ENCODE measurements at places on chromosomes 1 and 21.

DNA sequence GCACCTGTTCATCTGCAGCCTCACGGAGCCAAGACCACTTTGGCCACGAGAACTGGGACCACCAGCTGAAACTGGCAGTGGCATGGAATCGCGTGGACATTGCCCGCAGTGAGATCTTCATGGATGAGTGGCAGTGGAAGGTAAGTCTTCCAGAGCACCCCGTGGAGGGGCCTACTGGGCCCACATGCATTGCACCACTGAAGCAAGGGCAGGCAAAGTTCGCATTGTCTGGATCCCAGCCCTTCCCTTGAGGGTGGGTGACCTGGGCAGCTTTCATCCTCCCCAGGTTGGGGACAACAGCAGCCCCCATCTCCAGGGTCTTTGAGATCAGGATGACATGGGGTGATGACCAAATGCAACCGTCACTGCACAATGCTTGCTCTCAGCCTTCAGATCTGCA lies 37.5 kb downstream of the TRPM2 start:
- no peak for DNase-seq

DNA sequence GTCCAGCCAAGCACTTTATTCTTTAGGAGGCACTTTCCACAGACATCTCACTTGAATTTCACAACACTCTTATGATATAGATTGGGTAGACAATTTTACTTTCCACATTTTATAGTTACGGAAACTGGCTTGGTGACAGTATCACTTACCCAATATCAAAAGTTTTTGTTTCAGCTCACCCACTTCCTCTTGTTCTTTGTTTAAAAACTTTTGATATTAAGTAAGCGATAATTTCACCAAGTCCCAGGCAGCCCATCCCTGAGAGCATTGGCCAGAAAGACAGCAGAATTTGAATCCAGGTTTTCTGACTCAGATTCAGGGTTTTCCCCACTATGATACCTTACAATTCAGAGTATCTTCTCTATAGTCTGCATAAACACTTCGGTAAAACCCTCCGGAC lies 60.0 kb downstream of the LRIG2 start:
- no peak for DNase-seq

DNA sequence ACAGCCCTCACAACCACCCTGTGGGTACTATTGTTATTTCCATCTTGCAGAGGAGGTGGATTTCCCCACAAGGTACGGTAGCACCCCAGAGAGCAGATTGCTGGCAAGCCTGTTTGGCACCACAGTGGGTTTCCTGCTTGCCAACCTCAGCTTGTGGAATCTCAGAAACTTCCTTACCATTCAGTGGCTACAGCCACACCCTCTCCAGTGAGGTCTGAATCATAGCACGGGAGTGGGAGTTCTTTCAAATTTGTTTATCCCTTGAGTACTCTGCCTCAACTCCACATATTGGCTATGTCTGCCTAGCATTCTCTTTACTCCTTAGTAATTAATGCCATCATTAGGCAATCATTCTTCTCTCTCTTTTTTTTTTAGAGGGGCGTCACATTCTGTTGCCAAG lies 162.1 kb downstream of the PTPRU start:
- no peak for DNase-seq

- no peak for DNase-seq
Observed at GRCh38 chr1:190029441-190029840, 448.2 kb downstream of the BRINP3 start.

GRCh38 chr1:8870616-8871538 lies 7.6 kb downstream of the ENO1 start:
- DNase-seq, result no peak

DNA sequence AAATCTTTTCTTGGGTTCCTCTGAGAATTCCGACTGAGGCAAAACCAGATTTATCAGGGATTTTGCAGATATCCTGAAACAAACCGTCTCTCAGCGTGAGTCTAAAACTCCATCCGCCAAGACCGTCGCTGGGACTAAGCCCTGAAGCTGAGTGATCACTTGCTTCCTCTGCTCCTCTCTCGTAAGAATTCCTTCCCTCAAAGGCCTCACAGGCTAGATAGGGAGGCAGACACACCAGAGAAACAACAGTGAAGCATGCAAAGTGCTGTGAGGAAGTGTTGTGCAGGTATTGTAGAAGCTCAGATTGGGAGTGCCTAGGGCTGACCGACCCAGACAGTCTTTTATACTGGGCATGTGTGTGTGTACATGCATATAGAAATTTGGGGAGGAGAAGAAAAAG lies 119.1 kb downstream of the RGS7 start:
- no peak for DNase-seq

Measured in brain pericyte (primary cell).